Fibroblast of the aortic adventitia (primary cell): ENCODE measurements at places on chromosomes 1 and 21. TPM values are rescaled to one million over a fixed set of nuclear protein-coding genes. Genes with fewer than 3 reads are reported as not detected.

The CFHR4 gene
- under 0.01 TPM in 1 of 2 replicates, not detected in the other for total RNA-seq

The LCE1A gene
- total RNA-seq, result not detected in 2 replicates

The ADSS2 gene
- 51.2 and 60.8 TPM in 2 replicates for total RNA-seq

The SPATA46 gene
- not detected in 2 replicates for total RNA-seq

The PPT1 gene
- total RNA-seq, result 23.5 and 44.2 TPM in 2 replicates

The FLG2 gene
- total RNA-seq, result not detected in 2 replicates

The PLEKHO1 gene
- 27.7 and 43.6 TPM in 2 replicates for total RNA-seq

The OR10J1 gene
- total RNA-seq, result not detected in 2 replicates

The LAD1 gene
- not detected in 2 replicates for total RNA-seq

The F5 gene
- 0.16 TPM in 1 of 2 replicates, not detected in the other for total RNA-seq

The CAMK1G gene
- 0.90 and 1.1 TPM in 2 replicates for total RNA-seq

The TARBP1 gene
- 12.0 and 22.2 TPM in 2 replicates for total RNA-seq

The SPATA17 gene
- 1.8 and 2.9 TPM in 2 replicates for total RNA-seq

The NCF2 gene
- 0.63 and 0.74 TPM in 2 replicates for total RNA-seq

The VANGL1 gene
- 6.0 and 14.3 TPM in 2 replicates for total RNA-seq

The NAV1 gene
- 29.8 and 136 TPM in 2 replicates for total RNA-seq

The TNFRSF8 gene
- total RNA-seq, result 0.09 and 15.4 TPM in 2 replicates

The C1orf87 gene
- total RNA-seq, result not detected in 2 replicates

The ECM1 gene
- 8.0 and 45.2 TPM in 2 replicates for total RNA-seq

The AUNIP gene
- 4.8 TPM in 1 of 2 replicates, not detected in the other for total RNA-seq

The PLA2G2F gene
- total RNA-seq, result not detected in 2 replicates

The MYOC gene
- total RNA-seq, result 0.36 and 3.8 TPM in 2 replicates

The PROX1 gene
- total RNA-seq, result 0.36 TPM in 1 of 2 replicates, not detected in the other

The FCGR1A gene
- not detected in 2 replicates for total RNA-seq

The FBXO42 gene
- total RNA-seq, result 16.5 and 18.6 TPM in 2 replicates

The SFPQ gene
- total RNA-seq, result 152 and 393 TPM in 2 replicates
